ENCODE measurements at places on chromosomes 6 and 20. TPM values are rescaled to one million over a fixed set of nuclear protein-coding genes. Genes with fewer than 3 reads are reported as not detected.
A peak's percentile ranks its signal among the peaks of the same experiment; 100 is the strongest.

DNA sequence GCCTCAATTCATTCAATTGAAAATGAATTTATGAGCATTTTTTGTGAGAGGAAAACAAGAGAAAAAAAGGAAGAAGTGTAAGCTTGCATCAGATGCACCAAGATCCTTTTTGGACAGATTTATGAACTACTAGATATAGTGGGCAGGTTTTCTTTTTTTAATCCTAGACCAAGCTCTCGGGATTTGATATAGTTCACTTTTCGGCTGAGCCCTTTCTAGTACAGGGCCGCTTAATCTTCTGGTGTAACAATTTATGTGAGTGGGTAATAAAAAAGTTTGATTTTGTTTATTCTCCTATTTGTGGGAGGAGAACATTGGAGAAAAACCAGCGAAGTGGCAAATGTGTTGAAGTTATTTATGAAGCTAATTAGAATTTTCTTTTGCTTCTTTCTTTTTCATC is 538.0 kb downstream of the UTRN start:
- no peak for DNase-seq

- DNase-seq: no peak
Measured at GRCh38 chr6:53203483-53203882, 54.8 kb upstream of the GCM1 start.

DNA sequence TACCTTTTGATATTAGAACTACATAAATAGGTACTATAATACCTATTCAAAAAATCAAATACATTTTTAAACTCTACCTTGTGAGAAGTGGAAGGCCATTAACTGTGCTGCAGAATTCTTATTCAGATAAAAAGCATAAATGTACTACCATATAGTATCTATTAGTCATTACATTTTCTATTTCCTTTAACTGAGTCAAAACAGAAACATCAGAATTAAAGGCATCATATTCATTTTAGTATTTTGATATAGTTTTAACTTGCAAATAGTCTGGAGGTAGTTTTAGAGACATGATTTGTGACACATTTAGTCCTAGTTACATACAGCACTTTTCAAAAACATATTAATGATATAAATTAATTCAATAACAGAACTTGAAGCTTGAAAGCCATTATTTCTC is 39.9 kb upstream of the TAB2 start:
- no peak for DNase-seq

DNA sequence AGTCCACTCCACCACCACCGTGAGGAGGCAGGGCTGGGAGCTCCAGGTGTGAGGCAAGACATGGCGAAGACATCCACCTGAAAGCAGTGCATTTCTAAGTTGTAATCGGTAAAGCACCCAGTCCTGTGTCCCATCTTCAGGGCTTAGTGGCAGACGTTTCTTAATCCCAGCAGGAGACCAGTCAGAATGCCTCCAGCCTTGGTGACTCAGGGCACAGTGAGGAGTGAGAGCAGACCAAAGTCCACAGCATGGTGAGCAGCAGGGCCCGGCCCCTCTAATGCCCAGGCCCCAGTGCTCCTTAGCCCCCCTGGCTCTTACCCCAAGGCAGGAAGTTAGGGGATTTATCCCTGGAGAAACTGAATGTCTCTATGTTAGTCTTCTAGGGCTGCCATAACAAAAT is 183.9 kb downstream of the SYNDIG1 start:
- no peak for DNase-seq

DNA sequence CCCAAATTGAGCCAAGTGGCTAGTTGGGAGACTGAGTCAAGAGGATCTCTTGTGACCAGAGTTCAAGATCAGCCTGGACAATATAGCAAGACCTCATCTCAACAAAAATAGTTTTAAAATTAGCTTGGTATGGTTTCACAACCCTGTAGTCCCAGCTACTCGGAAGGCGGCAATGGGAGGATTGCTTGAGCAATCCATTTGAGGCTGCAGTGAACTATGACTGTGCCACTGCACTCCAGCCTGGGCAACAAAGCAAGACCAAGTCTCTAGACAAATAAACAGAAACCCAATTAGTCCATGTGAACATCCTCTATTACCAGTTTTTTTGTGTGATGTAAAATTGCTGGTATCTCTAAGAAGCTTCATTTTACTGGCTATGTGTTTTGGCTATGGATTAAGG is 106.2 kb downstream of the TULP4 start:
- no peak for DNase-seq

GRCh38 chr20:2741463-2741862 is 48.9 kb downstream of the EBF4 start:
- DNase-seq: no peak

- no peak for DNase-seq
Measured at GRCh38 chr20:48159145-48160008, 374.1 kb upstream of the SULF2 start.

DNA sequence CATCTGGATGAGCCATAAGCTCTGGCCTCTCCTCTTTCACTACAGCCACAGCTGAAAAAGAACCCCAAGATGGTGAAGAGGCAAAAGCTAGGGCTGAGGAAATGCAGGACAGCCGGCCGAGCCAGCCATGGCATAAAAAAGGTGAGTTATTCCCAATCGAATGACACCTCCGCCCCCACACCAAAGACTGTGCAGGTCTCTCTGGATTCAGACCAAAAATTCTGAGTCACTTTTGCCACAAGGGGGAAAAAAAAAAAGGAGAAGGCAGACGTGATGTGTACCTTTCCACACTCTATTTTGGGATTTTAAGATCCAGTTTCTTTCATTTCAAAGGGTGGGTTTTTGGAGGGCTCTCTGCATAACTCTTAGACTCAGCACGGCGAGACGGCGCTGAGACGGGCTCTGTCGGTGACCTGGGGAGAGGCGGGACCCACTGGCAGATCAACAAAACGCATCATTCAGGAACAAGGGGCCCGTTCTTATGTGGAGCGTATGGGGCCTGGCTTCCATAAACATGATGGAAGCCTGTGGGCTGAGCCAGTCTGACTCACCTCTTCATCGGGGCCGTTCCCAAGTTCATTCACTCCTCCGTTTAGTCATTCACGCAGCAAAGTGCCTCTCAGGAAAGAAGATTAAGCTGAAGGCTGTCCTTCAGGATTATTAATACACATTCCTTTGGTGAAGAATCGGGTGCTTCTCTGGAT is 54.8 kb downstream of the NFATC2 start:
- peak; percentile 94 for DNase-seq

DNA sequence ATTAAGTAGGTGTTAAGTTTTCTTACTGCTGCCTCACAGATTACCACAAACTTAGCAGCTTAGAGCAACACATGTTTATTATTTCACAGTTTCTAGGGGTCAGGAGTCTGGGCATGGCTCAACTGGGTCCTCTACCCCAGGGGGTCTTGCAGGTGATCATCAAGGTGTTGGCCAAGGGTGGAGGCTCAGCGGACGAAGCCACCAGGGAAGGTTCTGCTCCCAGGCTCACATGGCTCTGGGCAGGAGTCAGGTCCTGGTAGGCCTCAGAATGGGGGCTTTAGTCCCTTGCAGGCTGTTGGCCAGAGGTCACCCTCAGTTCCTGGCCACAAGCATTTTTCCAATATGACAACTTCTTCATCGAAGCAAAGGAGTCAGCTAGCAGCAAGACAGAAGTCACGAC is 362.5 kb downstream of the PREX1 start:
- no peak for DNase-seq

DNA sequence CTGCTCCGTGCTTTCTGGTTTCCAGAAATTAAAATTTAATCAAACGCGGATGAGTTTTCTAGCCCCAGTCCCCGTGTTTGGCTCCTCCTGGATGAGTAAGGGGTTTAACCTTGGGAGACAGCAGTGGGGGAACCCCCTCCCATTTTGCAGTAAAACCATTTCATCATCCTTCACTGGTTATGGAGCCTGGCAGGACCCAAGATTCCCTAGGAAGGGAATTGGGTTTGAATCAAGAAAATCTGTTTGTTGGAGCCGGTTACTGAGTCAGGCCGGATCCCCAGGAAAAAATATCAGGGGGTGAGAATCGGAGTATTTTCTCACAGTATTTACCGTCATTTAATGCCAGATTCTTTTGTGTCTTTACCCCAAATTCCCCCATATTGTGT is 754 bp downstream of the YWHAB start:
- no peak for DNase-seq

GRCh38 chr6:150286912-150287311 is 81.9 kb upstream of the IYD start:
- DNase-seq: no peak

GRCh38 chr20:11375966-11376365 is 541.7 kb upstream of the BTBD3 start:
- peak; percentile 31 for DNase-seq

GRCh38 chr6:42281570-42281969 is 63.9 kb upstream of the MRPS10 start:
- DNase-seq: no peak

DNA sequence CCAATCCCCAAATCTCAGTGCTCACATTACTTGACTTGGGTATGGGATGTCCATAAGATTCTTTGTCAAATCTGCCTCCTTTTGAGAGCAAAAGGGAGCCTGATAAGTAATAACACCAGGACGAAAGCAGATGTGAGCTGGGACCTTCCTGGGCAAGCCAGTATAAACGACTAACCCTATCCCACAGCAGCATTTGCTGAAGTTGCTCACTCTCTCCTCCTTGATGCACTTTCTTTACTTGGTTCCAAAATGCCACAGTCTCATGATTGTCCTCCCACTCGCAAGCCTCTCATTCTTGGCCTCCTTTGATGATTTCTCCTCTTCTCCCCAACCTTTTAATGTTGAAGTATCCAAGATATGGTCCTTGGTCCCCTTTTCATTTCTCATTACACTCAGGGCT is 44.7 kb upstream of the TAGAP start:
- no peak for DNase-seq

- no peak for DNase-seq
Measured at GRCh38 chr20:13857304-13857703, 72.5 kb downstream of the NDUFAF5 start.

DNA sequence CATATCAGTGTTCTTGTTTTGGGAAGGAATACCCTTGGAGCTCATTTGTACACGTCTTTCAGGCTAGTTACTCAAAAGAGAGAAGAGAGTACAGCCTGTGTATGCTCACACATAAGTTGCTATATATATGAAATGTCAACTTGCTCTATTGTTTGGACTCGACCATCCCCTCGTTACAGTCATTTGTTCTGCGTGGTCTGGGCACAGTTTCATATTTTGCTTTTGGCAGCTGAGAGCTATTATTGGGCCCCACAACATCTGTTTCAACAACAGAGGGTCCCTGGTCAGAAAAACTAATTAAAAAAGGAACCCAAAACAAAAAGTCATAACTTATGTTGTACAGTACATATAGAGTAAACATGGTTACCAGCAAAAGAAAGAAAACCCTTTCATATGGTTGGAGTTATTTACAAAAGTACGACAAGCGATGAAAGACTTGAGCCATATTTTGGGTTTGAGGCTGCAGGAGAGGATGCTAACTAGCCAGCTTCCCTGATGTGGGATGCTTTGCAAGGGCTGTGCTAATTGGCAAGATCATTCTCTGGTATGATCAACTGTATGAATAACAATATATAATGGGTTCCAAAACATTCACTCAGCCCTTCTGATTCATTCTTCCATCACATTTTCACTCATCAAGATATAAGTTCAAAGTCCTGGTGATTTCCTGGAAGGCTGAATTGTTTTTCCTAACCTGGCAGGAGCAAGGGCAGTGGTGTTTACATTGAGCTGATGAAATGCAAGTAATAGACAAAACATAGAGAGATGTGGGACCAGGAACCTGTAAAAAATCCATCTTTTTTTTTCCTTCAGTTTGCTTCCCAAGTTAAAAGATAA is 137.9 kb downstream of the RPS12 start:
- peak; percentile 55 for DNase-seq

GRCh38 chr6:74093361-74093760 is 397.4 kb downstream of the CD109 start:
- no peak for DNase-seq

DNA sequence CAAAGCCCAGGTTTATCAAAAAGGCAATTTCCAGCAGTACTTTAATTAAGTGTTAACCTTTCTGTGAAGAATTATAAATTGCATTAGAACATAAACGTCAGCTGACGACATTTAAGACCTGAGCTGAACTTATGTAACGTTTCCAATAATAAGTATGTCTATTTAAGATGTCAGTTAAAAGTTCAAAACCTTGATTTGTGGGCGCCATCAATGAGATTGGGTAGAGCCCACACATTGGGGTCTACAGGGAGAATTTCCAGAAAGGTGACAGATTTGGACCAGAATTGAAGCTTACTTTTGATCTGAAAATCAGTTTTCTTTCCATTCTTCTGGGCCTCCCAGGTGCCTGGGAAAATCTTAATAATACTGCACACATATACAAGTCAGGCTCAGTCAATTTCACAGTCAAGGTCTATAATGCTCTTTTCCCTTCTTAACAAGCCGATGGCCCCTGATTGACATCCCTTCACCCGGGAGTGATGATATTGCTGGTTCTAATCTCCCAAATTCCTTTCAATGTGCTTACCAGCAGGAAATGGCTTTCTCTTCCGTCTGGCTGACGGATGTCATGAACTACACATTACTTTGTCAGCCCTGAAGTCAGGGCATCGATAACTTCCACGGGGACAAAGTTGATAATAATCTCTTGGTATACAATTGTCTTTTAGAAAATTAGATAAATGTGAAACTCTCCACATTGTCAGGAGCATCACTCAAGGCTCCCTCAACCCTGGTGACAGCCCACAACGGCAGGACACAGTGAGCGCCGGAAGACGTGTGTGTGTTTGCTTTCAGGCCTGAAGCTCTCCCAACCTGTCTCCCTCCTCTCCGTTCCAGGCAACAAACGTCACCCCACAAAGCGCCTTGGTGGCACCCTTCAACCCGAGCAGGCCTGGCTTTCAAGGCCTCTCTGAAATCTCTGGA is 396.5 kb upstream of the CNR1 start:
- no peak for DNase-seq

GRCh38 chr20:38791291-38791690 is 14.2 kb upstream of the PPP1R16B start:
- DNase-seq: no peak

- no peak for DNase-seq
Measured at GRCh38 chr20:57586943-57587277, 26.0 kb downstream of the PCK1 start.

DNA sequence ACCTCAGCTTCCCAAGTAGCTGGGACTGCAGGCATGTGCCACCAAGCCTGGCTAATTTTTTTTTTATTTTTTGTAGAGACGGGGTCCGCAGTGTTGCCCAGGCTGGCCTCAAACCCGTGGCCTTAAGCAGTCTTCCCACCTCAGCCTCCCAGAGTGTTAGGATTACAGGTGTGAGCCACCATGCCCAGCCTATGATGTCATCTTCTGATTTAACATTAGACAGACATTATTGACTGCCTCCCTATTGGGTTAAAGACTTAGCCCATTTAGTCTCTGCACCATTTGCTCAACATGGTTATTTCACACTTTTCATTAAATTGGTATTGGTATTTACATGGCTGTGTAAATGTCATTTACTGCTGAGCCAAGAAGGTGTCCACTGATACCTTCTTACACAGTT is 46.1 kb downstream of the DEK start:
- no peak for DNase-seq

GJA1 gene
- 127 TPM for total RNA-seq

MACROD2 gene
- 1.6 TPM for total RNA-seq

ANKRD66 gene
- not detected for total RNA-seq

C6orf58 gene
- total RNA-seq: not detected

SLC17A1 gene
- not detected for total RNA-seq

APOM gene
- total RNA-seq: 0.26 TPM

ZSCAN31 gene
- 12.1 TPM for total RNA-seq

PREX1 gene
- under 0.01 TPM for total RNA-seq

ARFGEF2 gene
- total RNA-seq: 38.9 TPM

FAM217A gene
- not detected for total RNA-seq

HLA-DRB5 gene
- total RNA-seq: not detected
